G401 (cell line): ENCODE measurements at places on chromosomes 7 and 10.

DNA sequence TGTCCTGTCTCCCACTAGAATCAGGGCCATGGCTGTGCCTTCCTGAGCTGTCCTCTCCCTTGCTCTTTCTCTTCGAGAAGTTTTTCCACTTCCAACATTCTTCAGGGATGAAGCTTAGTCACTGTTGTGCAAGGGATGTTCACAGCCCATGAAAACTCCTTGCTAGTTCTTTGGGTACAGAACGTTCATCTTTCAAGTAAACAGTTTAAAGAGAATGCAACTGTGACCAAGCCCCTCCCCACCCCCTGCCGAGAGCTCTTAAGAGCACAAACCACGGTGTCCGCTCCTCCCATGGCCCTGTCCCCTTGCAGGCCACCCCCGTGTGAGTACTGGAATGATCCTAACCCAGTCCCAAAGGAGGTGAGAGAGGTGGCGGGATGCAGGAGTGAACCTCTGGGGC, 161.1 kb upstream of the RHEB start:
- no peak for DNase-seq

DNA sequence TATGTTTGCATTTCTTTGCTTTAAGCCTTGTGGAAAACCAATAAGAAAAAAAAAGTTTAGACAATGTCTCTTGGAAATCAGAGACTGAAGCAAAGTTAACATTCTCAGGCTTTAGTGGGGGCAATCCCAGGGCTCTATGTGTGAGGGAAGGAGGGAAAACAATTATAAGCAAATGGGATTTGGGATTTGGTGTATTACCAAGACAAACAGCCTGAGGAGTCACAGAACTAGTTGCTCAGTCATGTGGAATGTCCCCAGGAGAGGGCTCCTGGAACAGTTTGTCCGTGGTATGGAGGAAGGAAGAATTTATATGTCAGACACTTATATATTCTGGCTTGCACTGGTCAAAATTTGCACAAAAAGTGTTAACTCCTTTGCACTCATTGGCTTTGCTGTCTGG, 562.9 kb upstream of the TPK1 start:
- no peak for DNase-seq

- DNase-seq = no peak
Measured at GRCh38 chr10:29112827-29113615, 175.8 kb upstream of the LYZL1 start.

DNA sequence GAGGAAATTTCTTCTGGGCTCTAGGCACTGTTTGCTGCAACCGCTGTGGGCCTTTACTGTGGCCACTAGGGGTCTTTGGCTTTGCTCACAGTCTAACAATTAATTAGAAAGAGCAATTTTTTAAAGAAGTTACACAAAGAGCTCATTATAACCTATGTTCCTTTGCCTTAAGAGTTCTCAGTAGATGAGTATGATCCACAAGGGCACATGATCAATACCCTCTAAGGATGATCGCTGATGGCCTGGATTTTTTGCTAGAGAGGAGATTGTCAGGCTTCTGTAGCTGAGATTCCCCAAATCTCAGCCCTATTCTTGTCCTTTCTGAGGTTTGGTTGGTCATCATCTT, 80.8 kb upstream of the RHOBTB1 start:
- DNase-seq = peak; percentile 19

GRCh38 chr7:2018569-2019460, 213.9 kb downstream of the MAD1L1 start:
- DNase-seq = no peak

DNA sequence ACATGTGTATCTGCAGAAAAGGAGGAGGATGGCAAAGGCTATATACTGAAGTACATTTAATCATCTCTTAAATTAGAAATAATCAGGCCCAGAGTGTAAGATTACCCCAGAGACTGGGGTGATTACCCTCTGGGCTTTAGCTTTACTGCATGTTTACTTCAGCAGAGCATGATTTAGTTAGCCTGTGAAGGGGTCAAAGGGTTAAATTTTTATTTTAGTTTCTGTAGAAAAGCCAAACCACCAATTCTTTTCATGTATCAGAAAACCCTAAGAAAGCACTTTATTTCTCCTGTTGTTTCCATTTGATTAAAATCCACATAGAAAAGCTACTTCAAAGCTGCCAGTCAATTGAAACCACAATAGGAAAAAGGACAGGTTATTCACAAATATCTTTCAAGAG, 101.5 kb upstream of the LSM8 start:
- DNase-seq = no peak

- DNase-seq = no peak
Measured at GRCh38 chr10:12241810-12242529, 46.0 kb downstream of the CDC123 start.

GRCh38 chr10:48478980-48479811, 125.7 kb downstream of the ARHGAP22 start:
- no peak for DNase-seq

GRCh38 chr10:82397854-82398253, 522.9 kb downstream of the NRG3 start:
- no peak for DNase-seq

GRCh38 chr7:148545932-148546331, 44.6 kb upstream of the C7orf33 start:
- no peak for DNase-seq
